ENCODE measurements at places on chromosomes 4 and X.

- DNase-seq: no peak
These were observed 174.3 kb upstream of the TENM3 start for GRCh38 chr4:182068920-182069319.

- DNase-seq: no peak
These were observed 83.5 kb downstream of the TBX22 start for GRCh38 chrX:80098038-80098437.

DNA sequence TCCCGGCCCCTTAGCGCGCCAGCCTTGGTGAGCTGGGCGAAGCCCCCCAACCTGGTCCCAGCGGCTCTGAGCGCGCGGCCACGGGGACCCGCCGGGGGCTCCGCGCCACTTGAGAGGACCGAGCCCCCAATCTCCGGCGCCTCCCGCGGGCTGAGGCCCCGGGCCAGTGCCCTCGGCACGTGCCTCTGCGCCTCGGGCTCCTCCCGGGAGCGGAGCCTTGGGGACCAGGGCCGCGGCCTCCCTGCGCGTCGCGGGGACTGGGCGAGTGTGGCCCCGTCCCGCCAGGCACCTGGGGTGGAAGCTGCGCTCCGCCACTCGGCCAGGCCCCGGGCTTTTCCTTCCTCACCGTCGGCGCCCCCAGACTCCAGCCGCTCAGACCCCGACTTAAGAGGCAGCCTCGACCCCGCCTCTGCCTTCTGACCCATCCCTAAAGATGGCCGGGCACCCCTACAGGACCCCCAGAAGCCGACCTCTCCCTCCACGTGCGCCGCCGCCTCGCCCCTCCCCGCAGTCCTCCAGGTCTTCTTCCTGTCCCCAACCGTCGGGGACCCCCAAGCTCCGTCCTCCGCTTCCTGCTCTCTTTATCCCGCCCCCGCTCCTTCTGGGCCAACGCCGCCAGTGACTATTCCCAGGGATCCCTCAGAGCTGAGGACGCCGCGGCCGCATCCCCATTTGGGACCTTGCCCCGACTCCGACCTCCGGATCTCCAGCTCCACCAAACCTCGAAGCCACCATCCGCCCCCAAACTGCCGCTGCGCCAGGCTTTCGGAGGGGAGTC, 752 bp downstream of the ERAS start:
- DNase-seq: no peak

DNA sequence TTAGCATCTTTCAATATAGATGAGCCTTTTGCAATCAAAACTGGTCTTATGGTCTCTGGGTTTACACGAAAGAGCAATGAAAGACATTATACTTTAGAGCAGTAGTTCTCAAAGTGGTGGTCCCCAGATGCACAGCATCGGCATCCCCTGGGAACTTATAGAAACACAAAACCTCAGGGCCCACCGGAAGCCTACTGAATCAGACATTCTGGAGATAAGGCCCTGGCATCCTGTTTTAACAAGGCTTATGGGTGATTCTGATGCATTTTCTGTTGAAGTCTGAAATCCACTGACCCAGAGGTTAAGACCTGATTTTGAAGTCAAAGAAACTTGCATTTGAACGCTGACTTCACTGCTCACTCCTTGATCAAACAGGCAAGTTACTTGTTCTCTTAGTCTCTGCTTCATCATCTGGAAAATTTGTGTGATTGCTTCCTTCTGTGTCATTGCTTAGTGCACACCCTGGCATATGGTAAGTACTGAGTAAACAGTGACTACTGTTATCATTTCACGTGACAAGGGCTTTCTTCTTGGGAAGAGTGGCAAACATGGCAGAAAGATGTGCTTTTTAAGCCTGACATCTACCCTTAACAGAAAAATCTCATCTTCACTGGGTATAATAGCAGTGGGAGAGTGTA, 14.5 kb downstream of the CHRNA9 start:
- DNase-seq: peak; percentile 17

DNA sequence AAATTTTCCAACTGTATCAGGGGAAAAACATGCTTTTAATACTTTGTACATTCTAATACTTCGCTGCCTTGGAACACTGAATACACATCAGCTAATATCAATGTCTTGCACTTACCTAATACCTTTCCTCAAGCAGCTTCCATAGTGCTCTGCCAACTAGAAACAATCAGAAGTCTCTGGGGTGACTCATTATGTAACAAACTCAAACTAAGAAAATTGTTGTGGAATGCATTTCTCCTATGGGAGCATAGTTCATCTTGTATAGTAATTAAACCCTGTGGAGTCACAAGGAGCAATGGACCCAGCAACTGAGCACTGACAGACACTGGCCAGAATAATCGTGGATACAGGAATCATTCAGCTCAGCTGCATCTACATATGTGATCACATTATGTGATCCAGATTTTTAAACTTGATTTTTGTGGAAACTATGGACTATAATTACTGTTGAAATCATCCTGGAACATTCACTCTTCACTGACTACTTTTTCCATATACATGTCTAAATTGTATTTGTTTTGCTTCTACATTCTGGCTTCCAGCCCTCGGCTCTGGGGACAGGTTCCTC, 496.9 kb downstream of the TMA16 start:
- DNase-seq: no peak

All from brain microvascular endothelial cell (primary cell).